ENCODE measurements at places on chromosomes 4 and X. TPM values are rescaled to one million over a fixed set of nuclear protein-coding genes. Genes with fewer than 3 reads are reported as not detected.
A peak's percentile ranks its signal among the peaks of the same experiment; 100 is the strongest.

GRCh38 chrX:49257846-49258748 lies 6.4 kb downstream of the FOXP3 start:
- DNase-seq: no peak

DNA sequence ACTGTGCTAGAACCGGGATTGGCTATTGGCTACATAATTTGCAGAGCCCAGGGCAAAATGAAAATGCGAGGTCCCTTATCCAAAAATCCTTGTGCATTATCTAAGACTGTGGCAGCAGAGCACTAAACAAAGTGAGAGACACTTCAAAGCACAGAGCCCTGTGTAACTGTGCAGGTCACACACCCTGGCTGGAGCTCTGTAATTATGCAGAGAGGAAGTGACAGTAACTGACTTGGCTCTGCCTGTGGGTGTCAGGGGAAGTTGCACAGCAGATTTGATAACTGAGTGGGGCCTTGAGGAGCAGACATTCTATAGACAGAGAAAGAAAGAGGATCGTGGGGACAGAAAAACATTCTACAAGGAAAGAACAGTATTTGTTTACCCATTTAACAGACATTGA lies 173.5 kb upstream of the FMR1 start:
- DNase-seq: no peak

DNA sequence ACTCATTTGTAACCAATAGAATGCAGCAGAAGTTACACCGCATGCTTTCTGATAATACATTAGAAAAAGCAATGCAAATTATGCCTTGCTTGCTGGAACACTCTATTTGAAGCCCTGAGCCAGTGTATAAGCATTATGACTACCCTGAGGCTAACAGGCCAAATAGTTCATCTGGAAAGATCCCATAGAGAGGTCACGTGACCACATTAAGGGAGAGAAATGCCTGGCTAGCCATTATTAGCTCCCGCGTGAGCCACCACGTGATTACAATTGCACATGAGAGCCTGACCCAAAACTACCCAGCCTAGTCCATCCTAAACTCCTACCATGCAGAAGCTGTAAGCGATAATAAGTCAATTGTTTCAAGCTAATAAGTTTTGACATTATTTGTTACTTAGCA lies 472.9 kb upstream of the GALNTL6 start:
- DNase-seq: no peak

- DNase-seq: no peak
Observed at GRCh38 chrX:118644378-118644777, 83.0 kb upstream of the IL13RA1 start.

DNA sequence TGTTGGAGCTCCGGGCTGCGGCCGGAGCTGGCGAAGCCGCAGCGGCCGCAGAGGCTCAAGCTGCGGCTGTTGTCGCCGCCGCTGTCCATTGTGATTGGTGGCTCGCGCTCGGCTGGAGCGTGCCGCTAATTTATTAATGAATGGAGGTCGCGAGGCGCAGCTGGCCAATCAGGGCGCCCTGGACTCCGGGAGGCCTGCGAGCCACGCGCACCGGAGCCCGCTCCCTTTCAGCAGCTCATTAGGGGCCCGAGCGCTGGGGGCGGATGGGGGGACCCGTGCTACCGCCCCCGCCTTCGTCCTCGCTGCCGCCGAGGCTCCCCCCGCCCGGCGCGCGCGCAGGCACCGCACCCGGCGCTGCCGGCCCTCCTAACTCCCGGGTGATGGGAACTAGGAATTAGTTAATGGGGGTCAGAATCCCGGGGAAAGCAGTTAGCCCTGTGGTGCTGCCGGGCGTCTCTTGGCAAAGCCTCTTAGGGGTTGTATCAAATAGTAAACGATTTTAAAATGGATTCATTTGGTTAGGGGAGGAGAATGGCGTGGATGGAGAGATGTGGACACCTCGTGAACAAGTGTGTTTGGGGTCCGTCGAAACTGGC lies 589 bp upstream of the NEUROG2 start:
- DNase-seq: no peak

- no peak for DNase-seq
Observed at GRCh38 chr4:116942315-116942714, 143.1 kb downstream of the TRAM1L1 start.

DNA sequence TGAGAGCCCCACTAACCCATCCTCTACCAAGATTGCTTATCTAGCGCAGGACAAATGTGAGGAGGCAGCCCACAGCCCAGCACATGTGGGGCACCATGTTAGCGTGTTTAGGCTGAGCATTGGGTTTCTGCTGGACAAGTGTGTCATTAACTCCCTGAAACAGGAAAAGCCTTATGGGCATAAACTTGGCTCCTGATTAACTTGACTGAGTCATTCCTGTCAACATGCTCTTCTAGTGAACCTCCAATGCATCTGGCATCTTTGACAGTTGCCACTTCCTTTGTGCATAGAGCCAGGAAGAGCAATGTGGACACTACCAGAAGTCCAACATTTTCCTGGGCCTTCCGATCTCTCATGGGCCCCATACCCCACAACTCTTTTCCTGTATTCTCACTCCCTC lies 2.5 kb downstream of the SPIN2A start:
- DNase-seq: no peak

DNA sequence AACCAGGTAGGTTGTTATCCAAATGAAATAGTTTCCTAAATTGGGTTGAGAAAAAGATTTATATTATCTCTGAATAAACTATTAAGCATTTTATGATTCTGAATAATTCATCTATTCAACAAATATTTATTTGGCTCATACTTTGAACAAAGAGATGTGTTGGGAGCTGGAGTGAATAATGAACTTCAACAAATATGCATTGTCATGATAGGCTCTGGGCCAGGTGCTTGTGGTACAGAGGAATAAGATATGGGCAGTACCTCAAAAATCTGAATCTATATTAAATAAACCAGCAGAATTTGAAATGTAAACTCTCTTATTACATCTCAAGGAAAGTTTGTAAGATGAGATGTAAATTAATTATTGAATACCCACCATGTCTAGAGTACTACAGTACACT lies 75.7 kb upstream of the DCLK2 start:
- no peak for DNase-seq

- DNase-seq: no peak
Observed at GRCh38 chr4:25919676-25920075, 5.7 kb downstream of the SMIM20 start.

GRCh38 chr4:25113915-25114904 lies 46.0 kb downstream of the SEPSECS start:
- DNase-seq: no peak

GRCh38 chrX:114985967-114986592 lies 31.3 kb downstream of the IL13RA2 start:
- no peak for DNase-seq

DNA sequence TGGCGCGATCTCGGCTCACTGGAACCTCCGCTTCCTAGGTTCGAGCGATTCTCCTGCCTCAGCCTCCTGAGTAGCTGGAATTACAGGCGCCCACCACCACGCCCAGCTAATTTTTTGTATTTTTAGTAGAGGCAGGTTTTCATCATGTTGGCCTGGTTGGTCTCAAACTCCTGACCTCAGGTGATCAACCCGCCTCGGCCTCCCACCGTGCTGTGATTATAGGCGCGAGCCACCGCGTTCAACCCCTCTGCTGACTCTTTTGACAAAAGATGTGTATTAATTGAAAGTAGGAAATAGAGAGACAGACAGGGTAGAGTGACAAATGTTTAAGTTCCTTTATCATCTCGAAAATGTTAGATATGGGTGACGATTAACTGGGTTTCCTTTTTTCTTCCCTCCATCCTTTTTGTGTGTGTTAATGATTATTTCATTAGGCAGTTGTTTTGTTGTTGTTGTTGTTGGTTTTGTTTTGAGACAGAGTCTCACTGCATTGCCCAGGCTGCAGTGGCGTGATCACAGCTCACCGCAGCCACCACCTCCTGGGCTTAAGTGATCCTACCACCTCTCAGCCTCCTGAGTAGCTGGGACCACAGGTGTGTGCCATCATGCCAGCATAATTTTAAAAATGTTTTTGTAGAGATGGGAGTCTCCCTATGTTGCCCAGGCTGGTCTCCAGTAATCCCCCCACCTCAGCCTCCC lies 79.5 kb downstream of the KDM6A start:
- DNase-seq: no peak

- DNase-seq: peak; percentile 43
Observed at GRCh38 chr4:147831551-147832171, 99.8 kb downstream of the ARHGAP10 start.

- peak; percentile 42 for DNase-seq
Observed at GRCh38 chrX:110317061-110317819, 645 bp downstream of the AMMECR1 start.

DNA sequence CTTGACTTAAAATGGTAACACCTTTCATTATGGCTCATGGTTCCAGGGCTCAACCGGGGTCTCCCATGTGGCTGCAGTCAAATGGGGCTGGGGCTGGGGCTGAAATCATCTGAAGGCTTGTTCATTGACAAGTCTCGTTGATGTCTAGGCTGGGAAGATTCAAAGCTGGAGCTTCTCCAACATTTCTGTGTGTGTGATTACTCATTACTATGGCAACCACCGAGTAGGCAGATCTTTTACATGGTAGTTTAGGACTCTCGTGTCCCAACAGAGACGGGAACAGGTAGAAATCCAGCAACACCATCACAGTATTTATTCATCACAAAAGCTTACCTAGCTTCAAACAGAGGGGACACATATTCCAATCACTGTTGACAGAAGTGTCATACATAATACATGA lies 7.8 kb downstream of the YTHDC1 start:
- DNase-seq: no peak

GRCh38 chr4:164591666-164592065 lies 162.3 kb upstream of the SMIM31 start:
- no peak for DNase-seq

DNA sequence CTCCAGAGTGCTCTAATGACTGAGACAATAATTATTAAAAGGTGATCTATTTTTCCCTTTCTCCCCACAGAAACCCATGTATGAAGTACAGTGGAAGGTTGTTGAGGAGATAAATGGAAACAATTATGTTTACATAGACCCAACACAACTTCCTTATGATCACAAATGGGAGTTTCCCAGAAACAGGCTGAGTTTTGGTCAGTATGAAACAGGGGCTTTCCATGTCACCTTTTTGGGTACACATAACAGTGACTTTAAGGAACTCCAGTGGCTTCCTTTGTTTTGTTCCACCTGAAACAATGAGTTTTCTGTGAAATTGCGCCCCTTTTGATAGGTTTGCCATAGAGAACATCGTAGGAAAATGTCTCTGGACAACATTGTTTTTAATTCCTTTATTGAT lies 69.6 kb downstream of the KIT start:
- DNase-seq: no peak

GRCh38 chrX:118183606-118184005 lies 67.0 kb upstream of the KLHL13 start:
- DNase-seq: no peak

SLBP gene
- total RNA-seq: 45.6 TPM

TNMD gene
- total RNA-seq: 1.3 TPM

SMIM10 gene
- 2.3 TPM for total RNA-seq

SLC10A4 gene
- 0.29 TPM for total RNA-seq

RHOXF2B gene
- total RNA-seq: not detected

SPATA4 gene
- 1.3 TPM for total RNA-seq

ITM2A gene
- 81.2 TPM for total RNA-seq

PAGE1 gene
- total RNA-seq: not detected

RBM46 gene
- total RNA-seq: not detected
